ENCODE measurements at places on chromosomes 3 and 15. TPM values are rescaled to one million over a fixed set of nuclear protein-coding genes. Genes with fewer than 3 reads are reported as not detected.

Gene LDHAL6B
- not detected for total RNA-seq

DNA sequence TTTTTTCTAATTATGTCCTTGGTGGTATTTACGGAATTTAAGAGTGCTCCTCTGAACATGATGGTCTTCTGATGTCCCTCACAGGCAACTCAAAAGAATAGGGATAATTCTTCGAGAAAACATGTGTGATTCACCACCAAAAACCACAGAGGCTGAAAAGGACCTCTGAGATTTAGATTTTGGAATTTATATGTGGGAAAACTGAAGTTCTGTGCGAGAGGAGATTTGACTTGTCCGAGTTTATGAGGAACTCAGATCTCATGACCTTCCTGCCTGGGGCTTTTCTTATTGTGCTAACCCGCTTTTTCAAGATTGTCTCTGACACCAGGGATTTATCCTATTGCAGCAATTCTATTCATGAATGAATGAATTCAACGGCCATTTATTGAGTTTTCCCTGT, 142.4 kb downstream of the FAM43A start:
- no peak for DNase-seq

Gene DNAH12
- total RNA-seq: 0.20 TPM

Gene P2RY14
- not detected for total RNA-seq

- DNase-seq: no peak
These were observed 26.9 kb downstream of the RAB11A start for GRCh38 chr15:65896236-65896635.

- no peak for DNase-seq
These were observed 69.6 kb downstream of the CGNL1 start for GRCh38 chr15:57445872-57446271.

GRCh38 chr3:62667714-62668113, 207.5 kb downstream of the CADPS start:
- DNase-seq: no peak

DNA sequence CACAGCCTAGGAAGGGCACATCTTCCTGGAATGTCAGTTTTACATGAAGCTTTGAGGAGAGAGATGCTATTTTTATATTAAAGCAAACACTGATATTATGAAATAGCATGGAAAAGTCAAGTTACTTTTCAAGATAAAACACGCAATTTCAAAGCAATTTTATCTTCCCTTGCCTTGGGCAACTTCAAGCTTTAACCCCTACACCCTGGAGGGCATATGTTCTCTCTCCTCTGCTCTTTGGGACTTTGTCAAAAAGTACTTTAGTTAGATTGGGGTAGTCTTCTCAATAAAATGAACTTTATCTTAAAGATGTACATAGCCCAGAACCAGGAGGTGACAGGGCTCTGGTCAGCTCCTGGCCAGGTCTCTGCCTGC, 86.9 kb upstream of the PLXNA1 start:
- no peak for DNase-seq

DNA sequence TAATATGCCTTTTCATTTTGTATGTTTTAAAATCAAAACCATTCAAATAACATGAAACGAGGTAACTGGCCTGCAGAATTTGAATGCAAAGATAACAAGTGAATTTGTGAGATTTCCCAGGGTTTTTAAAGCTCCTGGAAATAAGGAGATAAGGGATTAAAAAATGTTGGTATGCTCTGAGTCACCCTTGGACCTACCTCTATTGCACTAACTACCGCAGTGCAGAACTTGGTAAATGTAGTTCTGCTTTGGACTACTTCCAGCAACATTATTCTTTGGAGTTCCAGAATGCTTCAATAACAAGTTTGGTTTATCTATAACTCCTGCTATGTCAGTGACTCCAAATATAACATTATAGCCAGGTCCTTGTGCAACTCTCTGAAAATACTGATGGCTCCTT, 201.7 kb downstream of the GAP43 start:
- no peak for DNase-seq
